ENCODE measurements at places on chromosomes 3 and 15.

DNA sequence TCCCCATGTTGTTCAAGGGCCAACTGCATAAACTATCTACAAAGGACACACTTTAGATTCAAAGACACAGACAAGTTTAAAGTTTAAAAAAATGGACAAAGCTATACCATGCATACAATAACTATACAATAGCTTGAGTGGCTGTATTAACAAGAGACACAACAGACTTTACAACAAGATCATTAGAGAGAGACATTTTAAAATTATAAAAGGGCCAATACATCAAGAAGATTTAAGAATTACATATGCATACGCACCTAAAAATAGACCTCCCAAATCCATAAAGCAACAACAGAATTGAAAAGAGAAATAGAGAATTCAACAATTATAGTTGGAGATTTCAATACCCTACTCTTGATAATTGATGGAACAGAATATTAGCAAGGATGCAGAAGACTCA, 79.4 kb downstream of the XXYLT1 start:
- DNase-seq: no peak

- no peak for DNase-seq
Measured at GRCh38 chr3:44100298-44100695, 141.4 kb upstream of the TOPAZ1 start.

GRCh38 chr3:46409739-46410489, 2.9 kb downstream of the CCRL2 start:
- peak; percentile 38 for DNase-seq

- no peak for DNase-seq
Measured at GRCh38 chr15:52858782-52859176, 68.6 kb upstream of the ONECUT1 start.

GRCh38 chr3:82038556-82038955, 277.1 kb upstream of the GBE1 start:
- DNase-seq: no peak

- no peak for DNase-seq
Measured at GRCh38 chr15:52559022-52559421, 9.8 kb downstream of the ARPP19 start.

GRCh38 chr3:102036017-102036416, 186.7 kb downstream of the NFKBIZ start:
- DNase-seq: no peak

GRCh38 chr15:63983061-63983711, 63.1 kb downstream of the DAPK2 start:
- no peak for DNase-seq

DNA sequence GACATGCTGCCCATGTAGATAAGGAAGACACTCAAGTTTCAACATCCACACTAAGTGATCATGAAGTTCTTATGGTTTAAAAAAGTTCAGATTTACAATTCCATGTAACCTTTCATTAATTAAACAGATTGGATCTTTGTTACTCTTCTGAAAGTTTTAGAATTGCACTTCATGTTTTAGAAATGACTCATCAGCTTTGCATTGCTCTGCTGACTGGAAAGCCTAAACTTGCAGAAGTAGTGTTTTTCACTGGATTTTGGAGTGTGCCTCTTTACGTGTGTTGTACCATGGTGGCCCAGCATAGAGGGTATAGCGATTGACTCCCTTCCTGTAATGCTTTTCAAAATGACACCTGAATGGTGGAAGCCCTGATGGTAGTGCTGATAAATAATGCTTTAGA, 157.9 kb downstream of the BBX start:
- DNase-seq: no peak

- no peak for DNase-seq
Measured at GRCh38 chr15:90049666-90050604, 48.8 kb downstream of the ZNF710 start.

- DNase-seq: no peak
Measured at GRCh38 chr3:35617370-35617769, 22.0 kb upstream of the ARPP21 start.
